ENCODE measurements at places on chromosomes 16 and 17. TPM values are rescaled to one million over a fixed set of nuclear protein-coding genes. Genes with fewer than 3 reads are reported as not detected.

Gene C16orf74
- 13.3 TPM for total RNA-seq

Gene ATP2C2
- not detected for total RNA-seq

Gene SMARCE1
- 68.6 TPM for total RNA-seq

- H3K27ac ChIP-seq, result no peak overlapping the region
- no peaks in the 10 kb centered on the region for H3K36me3 ChIP-seq
- H3K27me3 ChIP-seq, result no peaks in the 10 kb centered on the region
- DNase-seq, result no peak
- H3K4me3 ChIP-seq, result no peak overlapping the region
Observed at GRCh38 chr17:11292491-11292890, 51.5 kb downstream of the SHISA6 start.

DNA sequence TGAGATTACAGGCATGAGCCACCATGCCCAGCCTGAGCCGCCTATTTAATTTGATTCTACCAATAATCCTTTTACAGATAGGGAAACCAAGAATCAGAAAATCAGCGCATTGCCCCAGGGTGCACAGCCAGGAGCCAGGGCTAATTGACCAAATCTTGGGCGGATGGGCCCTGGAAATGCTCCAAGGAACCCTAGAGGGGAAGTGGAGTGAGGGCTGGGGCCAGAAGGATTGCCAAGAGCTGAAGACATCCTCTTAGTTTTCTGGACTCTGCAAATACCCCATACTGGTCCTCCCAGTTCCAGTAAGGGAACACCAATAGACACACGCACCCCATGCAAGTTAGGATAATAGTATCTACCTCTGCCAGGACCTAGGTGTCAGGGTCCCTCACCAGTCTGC is 3.8 kb downstream of the FHOD1 start:
- H3K36me3 ChIP-seq, result no peaks in the 10 kb centered on the region
- no peak for DNase-seq
- no peak overlapping the region for H3K4me3 ChIP-seq
- peak overlapping the region; percentile 80 for H3K27ac ChIP-seq

GRCh38 chr17:34130544-34130943 is 124.5 kb upstream of the CCL2 start:
- H3K27me3 ChIP-seq, result no peaks in the 10 kb centered on the region
- DNase-seq, result no peak
- no peaks in the 10 kb centered on the region for H3K4me1 ChIP-seq
- no peak overlapping the region for H3K27ac ChIP-seq
- H3K36me3 ChIP-seq, result no peaks in the 10 kb centered on the region

Gene NUPR1
- not detected for total RNA-seq

- H3K4me3 ChIP-seq, result no peak overlapping the region
- no peaks in the 10 kb centered on the region for H3K36me3 ChIP-seq
- H3K27me3 ChIP-seq, result no peaks in the 10 kb centered on the region
Observed at GRCh38 chr17:66200685-66201092, 8.8 kb upstream of the CEP112 start.

- H3K4me3 ChIP-seq, result no peak overlapping the region
- no peaks in the 10 kb centered on the region for H3K36me3 ChIP-seq
- H3K27ac ChIP-seq, result no peak overlapping the region
Observed at GRCh38 chr17:58273453-58274104, 7.2 kb downstream of the MPO start.

DNA sequence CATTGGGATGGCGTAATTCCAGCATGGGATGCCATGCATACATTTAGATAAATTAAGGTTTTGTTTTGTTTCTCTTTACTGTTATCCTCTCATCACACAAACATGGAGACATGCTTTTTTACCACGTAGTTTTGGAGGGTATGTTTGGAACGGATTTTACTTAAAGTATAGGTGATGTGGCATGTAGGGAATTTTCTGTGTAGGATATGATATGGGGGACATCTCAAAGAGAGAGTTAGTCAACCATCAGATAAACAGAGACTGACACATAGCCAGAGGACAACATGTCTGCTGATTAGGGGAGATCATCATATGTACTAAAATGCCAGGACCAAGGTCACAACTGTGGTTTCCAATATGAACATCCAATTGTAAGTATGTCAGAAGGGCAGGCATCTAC is 503.9 kb downstream of the HAPSTR1 start:
- H3K4me1 ChIP-seq, result no peaks in the 10 kb centered on the region
- H3K36me3 ChIP-seq, result no peaks in the 10 kb centered on the region
- no peaks in the 10 kb centered on the region for H3K27me3 ChIP-seq
- no peak for DNase-seq

DNA sequence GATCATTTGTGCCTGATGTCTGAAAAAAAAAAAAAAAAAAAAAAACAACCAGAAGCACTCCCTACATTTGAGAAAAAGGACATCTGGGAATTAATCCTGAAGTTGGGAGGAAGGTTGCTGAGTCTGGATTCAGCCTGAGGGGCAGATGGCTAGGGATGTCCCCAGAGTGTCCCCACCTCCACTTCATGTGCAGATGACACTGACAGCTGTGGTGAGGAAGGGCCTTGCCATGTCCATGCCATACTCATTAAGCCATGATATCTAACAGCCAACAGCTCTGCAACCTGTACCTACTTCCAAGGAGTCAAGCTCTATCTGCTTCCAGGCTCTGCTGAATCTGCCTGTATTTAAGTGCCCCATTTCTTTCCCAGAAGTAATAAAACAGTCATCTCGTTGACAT is 356.0 kb downstream of the CA10 start:
- no peaks in the 10 kb centered on the region for H3K4me1 ChIP-seq
- no peak overlapping the region for H3K4me3 ChIP-seq
- H3K27me3 ChIP-seq, result no peaks in the 10 kb centered on the region
- H3K27ac ChIP-seq, result no peak overlapping the region
- DNase-seq, result no peak
- H3K36me3 ChIP-seq, result no peaks in the 10 kb centered on the region

Gene SLC13A5
- not detected for total RNA-seq

Gene TBX4
- total RNA-seq, result not detected

- no peaks in the 10 kb centered on the region for H3K27me3 ChIP-seq
- no peak overlapping the region for H3K4me3 ChIP-seq
- no peak overlapping the region for H3K27ac ChIP-seq
- no peaks in the 10 kb centered on the region for H3K4me1 ChIP-seq
- no peak for DNase-seq
Observed at GRCh38 chr16:55285586-55285985, 38.4 kb upstream of the IRX6 start.

Gene SMTNL2
- not detected for total RNA-seq

DNA sequence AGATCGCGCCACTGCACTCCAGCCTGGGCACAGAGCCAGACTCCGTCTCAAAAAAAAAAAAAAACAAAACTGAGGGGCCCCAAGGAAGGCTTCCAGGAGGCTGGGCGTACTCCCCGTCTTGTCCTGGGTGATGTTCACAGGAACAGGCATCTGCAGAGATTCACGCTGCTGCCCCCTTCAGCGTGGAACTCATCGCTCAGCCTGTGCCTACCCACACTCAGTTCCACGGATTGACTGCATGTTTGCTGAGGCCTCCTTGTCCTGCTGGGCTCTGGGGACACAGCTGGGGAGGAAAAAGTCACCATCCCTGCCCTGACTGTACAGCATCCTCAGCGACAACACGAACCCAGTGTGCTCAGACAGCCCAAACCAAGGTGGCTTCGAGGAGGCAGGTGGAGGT is 12.9 kb upstream of the OSGIN1 start:
- H3K27me3 ChIP-seq, result no peaks in the 10 kb centered on the region
- H3K4me1 ChIP-seq, result no peaks in the 10 kb centered on the region
- no peak overlapping the region for H3K27ac ChIP-seq
- no peak overlapping the region for H3K4me3 ChIP-seq
- H3K36me3 ChIP-seq, result no peaks in the 10 kb centered on the region
- no peak for DNase-seq

Gene SMPD3
- 5.0 TPM for total RNA-seq

DNA sequence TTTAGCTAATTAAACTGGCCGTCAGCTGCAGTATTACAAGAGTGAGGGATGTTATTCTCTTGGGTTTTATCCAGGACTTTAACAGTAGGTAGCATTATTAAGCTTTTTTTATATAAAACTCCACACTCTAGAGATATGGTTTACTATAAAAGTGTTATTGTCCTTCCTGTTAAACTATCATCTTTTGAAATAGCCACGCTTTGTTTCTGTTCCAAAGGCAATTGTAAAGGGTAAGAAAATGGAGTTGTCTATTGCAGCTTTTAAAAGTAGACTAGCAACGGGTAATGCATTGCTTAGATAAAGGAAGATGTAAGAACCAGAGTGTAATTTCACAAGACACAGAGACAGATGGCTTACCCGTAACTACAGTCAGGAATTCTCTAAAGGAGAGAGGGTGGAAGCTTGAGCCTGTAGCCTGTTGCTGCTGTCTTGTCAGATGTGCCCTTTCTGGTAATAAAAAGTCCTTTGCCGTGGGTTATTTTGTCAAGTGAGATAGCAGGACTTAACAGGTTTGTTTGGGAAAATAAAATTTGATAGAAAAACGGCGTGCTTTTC is 56.4 kb downstream of the WWOX start:
- no peak overlapping the region for H3K4me3 ChIP-seq
- DNase-seq, result no peak
- H3K27ac ChIP-seq, result no peak overlapping the region
- H3K27me3 ChIP-seq, result no peaks in the 10 kb centered on the region
- no peaks in the 10 kb centered on the region for H3K4me1 ChIP-seq
- H3K36me3 ChIP-seq, result no peaks in the 10 kb centered on the region

Gene SLC6A4
- not detected for total RNA-seq

Gene EFCAB13
- total RNA-seq, result 1.0 TPM

DNA sequence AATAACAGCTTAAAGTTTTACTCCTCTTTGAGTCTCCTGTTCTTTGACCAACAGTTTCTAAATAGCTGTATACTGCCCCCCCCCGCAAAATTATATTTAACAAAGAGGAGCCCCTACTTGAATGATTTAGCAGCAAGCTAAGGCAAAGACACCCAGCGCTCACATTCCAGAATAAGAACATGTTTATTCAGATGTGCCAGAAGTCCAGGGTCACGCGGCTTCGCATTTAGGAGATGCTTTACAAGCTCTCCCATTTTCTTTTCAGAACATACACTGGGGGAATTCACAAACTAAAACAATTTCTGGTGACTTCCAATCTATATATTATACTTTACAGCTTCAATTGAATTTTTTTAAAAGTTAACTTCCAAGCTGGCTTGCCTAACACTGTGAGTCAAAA is 5.3 kb downstream of the PLD6 start:
- no peaks in the 10 kb centered on the region for H3K36me3 ChIP-seq
- H3K27ac ChIP-seq, result no peak overlapping the region
- no peak for DNase-seq
- no peaks in the 10 kb centered on the region for H3K27me3 ChIP-seq

GRCh38 chr16:86261379-86261778 is 248.9 kb upstream of the FOXF1 start:
- no peak overlapping the region for H3K4me3 ChIP-seq
- H3K27ac ChIP-seq, result no peak overlapping the region
- H3K4me1 ChIP-seq, result no peaks in the 10 kb centered on the region

GRCh38 chr16:28136751-28137434 is 73.4 kb upstream of the GSG1L start:
- no peak overlapping the region for H3K27ac ChIP-seq
- DNase-seq, result no peak
- no peaks in the 10 kb centered on the region for H3K27me3 ChIP-seq
- H3K4me1 ChIP-seq, result peaks cover 29% of the 10 kb centered on the region
- peaks cover 49% of the 10 kb centered on the region for H3K36me3 ChIP-seq

Gene SYT17
- not detected for total RNA-seq

DNA sequence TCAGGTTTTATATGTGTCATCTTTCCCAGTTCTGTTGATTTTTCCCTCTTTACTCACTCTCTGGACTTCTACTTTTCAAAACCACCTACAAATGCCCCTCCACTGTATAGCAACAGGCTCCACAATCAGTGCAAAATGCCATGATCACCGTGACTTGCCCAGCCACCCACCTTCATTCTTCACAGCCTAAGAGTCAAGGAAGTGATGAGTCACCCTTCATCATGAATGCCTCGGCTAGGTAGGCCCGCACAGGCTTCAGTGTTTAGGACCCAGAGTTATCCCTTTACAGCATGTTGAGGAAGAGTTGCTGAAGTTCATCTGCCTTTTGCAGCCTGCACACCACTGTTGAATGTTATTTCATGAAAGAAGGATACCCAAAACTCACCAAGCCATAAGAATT is 158.6 kb downstream of the PMP22 start:
- no peaks in the 10 kb centered on the region for H3K36me3 ChIP-seq
- no peak overlapping the region for H3K27ac ChIP-seq
- no peak for DNase-seq
- no peaks in the 10 kb centered on the region for H3K4me1 ChIP-seq
- H3K4me3 ChIP-seq, result no peak overlapping the region

Data from Karpas-422 (cell line).